Non-pigmented ciliary epithelial cell (primary cell): ENCODE measurements at places on chromosomes 6 and 20.

DNA sequence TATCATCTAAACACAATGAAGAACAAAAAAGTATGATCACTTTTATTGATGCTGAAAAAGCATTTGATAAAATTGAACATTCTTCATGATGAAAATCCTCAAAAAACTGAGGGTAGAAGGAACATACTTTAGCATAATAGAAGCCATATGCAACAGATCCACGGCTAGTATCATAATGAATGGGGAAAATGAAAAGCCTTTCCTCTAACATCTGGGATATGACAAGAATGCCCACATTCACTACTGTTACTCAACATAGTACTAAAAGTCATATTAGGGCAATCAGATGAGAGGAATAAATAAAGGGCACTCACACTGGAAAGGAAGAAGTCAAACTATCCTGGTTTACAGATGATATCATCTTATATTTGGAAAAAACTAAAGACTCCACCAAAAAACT lies 256.6 kb downstream of the RFPL4B start:
- no peak for DNase-seq

GRCh38 chr6:106901062-106901461 lies 73.5 kb downstream of the CD24 start:
- no peak for DNase-seq

DNA sequence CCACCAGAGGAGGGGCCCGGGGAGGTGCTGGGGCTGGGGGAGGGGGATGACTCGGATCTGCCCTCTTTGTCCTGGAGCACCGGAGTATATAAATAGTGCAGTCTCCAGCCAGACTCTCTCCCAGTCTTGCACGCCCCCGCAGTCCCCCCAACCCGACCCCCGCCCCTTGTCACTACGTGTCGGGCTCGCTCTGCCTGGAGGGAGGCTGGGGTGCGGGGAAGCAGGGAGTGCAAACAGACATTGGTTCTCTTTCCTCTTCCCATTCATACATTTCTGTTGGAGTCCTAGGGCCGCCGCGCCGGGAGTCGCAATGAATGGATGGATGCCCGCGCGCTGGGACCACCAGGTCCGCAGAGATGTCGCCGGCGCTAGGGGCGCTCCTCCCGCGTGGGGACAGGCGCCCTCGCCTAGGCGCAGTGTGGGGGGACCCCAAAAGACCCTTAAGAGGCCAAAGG lies 179.3 kb downstream of the TBXT start:
- no peak for DNase-seq

DNA sequence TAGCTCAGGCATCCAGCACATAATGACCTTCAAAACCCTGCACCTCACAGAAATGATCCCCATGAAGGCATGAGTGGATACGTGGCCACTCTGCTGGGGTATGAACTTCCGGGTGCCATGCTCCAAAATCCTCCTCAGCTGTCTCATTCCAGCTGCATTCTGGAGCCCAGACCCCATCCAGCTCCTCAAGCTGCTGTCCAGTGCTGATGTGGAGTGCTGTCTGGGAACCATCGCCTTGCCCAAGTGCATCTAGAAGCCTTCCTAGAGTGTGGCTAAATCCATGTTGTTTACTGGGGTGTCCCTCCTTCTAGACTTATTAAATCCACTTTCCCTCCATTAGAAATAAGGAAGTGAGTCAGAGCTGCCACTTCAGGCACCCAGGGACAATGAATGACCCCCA lies 130.8 kb upstream of the PTPRT start:
- DNase-seq = no peak

DNA sequence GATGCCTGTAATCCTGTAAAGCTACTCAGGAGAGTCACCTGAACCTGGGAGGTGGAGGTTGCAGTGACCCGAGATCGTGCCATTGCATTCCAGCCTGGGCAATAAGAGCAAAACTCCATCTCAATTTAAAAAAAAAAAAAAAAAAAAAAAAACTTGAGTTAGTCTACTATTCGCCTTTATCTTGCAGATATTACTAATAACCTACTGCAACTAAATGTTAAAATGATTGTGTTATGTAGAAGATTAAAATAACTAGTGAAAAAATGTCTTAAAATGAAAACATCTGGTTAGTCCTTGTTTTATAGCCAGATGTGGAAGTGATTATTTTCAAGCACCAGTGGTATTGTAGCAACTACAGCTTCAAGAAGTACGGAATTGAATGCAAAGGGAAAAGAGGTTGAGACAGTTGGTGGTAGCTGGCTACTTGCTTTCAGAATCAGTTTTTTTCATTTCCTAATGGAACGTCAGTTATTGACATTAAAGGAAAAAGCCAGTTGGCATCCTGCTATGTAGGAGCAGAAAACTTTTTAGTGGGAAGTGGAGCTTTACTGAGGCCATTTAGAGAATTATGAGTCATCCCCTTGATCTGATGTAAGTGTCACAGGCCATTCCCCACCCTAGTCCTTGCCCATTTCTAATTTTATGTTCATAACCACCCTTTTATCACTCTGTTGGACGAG lies 43.8 kb upstream of the DYNLRB1 start:
- DNase-seq = no peak
